ENCODE measurements at places on chromosomes 1 and 21.

- no peak for DNase-seq
These were observed 6.5 kb downstream of the KCNN3 start for GRCh38 chr1:154863315-154864174.

GRCh38 chr1:218357893-218358232 lies 12.7 kb downstream of the TGFB2 start:
- DNase-seq = no peak

GRCh38 chr1:55144886-55145285 lies 70.3 kb downstream of the USP24 start:
- no peak for DNase-seq

DNA sequence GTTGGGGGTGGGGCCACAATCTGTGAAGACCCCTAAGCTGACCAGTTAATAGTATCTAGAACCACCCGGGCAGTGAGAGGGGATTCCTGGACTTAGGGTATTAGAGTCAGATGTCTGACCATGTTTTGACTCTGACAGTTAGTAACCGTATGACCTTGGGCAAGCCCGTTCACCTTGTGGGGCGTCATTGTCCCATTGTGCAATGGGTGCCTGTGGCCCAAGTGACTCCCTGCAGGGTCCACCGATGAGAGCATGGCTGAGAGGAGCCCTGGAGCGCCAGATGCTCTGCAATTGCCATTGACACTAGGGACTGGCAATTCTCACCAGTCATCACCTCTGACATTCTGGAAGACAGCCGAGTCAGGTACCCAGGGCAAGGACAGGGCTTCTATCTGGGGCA lies 225.9 kb upstream of the CSF3R start:
- DNase-seq = no peak

DNA sequence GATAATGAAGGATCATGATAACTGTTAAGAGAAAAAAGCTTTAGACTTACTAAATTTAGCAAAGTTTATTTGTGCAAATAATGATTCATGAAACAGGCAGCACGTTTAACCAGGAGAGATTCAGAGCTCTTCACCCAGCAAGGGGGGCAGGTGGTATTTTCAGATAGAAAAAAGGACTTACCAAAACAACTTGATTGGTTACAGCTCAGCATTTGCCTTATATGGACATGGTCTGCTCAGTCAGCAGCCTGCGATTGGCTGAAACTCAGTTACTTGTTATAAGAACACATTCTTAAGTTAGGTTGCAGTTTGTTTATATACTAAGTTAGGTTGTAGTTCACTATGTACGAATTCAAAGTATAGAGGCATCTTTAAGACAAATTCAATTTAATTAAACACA lies 165.6 kb downstream of the DUSP10 start:
- DNase-seq = no peak

DNA sequence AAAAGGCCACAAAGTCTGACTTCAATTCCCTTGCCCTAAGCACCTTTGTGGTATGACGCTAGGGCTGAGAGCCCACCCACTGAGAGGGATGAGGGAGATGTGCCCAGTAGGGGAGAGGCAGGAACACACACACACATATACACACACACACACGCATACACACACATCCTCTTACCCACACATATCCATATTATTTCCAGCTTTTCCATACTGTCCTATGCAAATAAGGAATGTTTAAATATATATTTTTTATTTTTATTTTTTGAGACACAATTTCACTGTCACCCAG lies 3.0 kb downstream of the RAB25 start:
- no peak for DNase-seq

- no peak for DNase-seq
These were observed 4.6 kb upstream of the SRSF4 start for GRCh38 chr1:29186252-29186651.

DNA sequence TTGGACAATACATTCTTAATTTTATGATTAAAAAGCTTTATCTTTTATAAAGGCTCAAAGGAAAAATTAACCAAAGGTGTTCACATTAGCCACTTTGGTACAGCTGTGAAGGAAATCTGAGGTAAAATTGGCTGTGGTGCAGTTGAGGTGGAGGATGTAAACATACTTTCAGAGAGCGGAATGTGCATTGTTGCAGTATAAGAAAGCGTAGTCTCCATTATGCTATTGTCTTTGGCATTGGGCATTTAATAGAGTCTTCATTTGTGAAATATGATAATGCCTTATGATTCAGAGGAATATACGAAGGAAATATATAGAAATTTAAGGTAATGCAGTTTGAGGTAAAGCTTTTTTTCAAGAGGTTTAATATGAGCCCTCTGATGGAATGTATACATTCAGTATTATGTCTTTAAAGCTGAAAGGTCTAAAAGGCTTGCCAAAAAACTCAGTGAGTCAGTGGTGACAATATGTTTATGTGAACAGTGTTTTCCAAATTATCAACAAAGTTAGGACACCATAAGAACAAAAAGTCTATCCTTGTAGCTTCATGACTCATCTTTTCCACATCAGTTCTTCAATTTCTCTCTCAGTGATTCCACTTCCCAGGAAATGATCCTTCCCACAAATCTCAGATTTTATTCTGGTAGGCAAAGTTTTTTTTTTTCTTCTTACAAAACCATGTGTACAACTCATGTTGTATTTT lies 26.9 kb upstream of the DDR2 start:
- DNase-seq = no peak

GRCh38 chr1:16338961-16339360 lies 13.3 kb downstream of the FBXO42 start:
- DNase-seq = no peak

DNA sequence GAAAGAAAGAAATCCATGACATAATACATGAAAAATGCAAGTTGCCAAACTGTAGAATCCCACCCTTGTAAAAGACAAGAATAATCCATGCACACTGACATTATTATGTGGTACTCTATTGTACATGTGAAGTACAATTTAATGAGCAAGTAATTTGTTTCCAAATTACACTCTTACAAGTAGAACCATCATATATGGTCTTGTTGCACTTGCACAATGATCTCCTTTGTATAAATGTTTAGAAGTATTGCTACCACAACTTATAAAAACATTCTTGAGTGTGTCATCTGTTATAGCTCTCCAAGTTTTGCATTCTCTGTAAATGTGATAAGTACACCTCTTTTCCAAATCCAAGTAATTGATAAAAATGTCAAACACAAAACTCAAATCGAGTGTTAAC lies 29.1 kb upstream of the ZNF281 start:
- DNase-seq = no peak

- DNase-seq = no peak
These were observed 58.0 kb downstream of the KIAA0319L start for GRCh38 chr1:35499231-35499630.

GRCh38 chr1:159791031-159791430 lies 10.3 kb downstream of the DUSP23 start:
- no peak for DNase-seq

DNA sequence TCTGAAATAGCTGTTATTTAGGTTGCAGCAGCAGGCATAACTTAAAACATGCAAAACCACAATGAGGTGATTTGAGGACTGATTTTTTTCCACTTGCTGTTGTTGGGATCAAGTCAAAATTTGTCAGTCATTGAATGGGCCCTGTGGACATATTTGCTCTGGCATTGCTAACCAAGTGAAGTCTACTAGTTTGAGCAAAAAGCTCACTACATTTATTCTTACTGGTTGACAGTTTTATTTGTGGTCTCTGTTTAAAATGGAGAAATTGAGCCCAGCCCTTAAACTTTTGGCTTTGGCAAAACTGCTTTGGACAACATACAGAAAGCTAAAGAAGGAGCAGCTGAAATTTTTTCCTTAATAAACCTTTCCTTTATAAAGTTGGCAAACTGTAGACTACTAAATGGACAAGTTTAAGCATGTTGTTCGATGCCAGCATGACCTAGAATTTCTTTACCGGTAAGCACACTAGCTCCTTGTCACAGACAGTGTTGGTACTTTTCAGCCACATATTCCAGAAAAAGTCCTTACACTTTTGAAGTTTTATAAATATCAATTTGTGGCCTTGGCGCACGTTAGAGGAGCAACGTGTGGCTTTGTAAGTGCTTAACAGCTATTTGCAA lies 234.6 kb downstream of the USP25 start:
- no peak for DNase-seq

GRCh38 chr1:114651893-114652292 lies 18.0 kb downstream of the DENND2C start:
- no peak for DNase-seq

- DNase-seq = no peak
These were observed 78.0 kb downstream of the HIVEP3 start for GRCh38 chr1:41840592-41841246.

DNA sequence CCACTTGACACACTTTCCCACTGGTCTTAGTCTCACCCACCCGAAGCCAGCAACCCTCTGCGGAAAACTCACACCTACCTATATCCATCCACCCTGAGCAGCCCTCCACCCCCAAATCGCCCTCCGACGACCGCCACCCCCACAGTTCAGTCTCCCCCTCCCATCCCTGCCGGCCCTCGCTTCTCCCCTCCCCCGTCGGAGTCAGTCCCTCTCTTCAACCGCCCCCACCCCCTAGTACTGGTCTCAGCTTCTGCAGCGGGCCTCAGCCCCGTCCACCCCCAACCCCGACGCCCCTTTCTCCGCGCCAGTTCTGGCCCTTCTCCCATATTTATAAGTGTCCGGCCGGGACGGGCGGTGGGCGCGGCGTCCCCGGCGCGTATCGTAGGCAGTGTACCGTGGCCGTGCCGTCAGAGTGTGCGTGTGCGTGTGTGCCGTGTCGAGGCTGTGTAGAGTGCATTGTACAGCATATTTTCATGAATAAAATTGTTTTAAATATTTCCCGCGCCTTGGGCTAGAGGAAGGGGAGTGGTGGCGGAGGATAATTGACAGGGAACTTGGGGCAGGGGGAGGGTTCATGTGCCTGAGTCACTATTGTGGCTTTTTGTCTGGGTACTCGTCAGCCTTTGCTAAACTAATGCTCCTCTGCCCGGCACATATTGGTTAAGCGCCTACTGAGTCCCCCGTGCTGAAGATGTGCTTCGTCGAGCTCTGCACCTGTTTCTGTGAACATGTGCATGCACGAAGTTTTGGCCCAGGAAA lies 22.0 kb downstream of the FOXO6 start:
- DNase-seq = no peak

DNA sequence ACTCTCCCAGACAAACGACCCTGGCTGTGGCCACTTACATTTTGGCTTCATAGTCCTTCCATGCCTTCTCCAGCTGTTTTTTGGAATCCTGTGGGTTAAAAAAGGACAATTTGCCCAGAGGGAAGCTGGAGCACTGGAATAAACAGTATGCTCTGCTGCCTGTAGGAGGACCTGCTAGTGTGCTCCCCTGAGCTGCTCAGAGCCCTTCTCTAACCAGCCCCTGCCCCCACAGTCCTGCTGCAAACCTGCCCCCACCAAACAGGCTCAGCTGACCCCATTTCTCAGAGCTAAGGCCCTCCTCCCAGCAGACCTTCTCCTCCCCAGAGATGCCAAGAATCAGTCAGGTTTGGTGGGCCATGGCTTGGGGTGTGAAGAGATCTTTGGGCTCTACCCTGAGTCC lies 26.9 kb upstream of the TCEA3 start:
- no peak for DNase-seq

DNA sequence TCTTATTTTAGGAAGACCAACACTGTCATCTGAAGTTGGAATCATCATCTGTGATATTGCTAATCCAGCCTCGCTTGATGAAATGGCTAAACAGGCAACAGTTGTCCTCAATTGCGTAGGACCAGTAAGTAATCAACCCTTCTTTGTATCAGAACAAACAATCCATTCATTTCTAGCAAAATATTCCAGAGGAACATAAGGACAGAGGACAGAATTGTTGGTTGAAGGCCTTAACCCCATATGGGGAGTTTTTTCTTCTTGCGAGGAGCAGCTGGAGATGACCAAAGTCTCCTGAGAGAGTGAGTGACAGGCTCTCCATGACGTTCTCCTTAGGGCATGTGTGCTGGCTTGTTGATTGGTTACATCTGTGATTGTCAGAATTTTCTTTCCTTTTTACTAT lies 2.7 kb downstream of the SCCPDH start:
- no peak for DNase-seq

GRCh38 chr1:6281511-6282402 lies 20.9 kb upstream of the GPR153 start:
- no peak for DNase-seq

DNA sequence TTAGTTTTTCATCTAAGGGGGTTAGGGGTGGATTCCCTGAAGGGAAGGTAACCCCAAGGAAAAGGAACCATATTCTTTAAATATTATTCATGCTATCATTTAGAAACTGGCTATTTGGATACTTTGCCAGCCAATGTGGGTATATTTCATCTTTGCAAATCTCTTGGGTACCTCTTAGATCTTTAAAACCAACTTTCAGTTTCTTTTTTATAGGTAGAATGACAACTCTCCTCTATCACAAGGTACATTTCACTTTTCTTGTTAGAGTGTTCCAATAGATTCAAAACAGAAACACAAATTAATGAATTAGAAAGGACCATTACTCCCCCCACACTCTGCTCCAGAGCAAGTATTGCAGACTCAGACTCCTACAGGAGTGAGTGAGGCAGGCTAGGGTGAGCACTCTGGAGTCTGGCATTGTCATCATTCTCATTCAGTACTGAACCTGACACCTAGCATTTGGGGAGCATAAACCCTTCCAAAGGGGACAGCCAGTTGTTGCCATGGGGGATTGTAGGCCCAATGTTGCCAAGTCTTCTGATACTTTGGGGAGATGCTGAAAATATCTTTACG lies 43.0 kb downstream of the MACO1 start:
- DNase-seq = no peak

DNA sequence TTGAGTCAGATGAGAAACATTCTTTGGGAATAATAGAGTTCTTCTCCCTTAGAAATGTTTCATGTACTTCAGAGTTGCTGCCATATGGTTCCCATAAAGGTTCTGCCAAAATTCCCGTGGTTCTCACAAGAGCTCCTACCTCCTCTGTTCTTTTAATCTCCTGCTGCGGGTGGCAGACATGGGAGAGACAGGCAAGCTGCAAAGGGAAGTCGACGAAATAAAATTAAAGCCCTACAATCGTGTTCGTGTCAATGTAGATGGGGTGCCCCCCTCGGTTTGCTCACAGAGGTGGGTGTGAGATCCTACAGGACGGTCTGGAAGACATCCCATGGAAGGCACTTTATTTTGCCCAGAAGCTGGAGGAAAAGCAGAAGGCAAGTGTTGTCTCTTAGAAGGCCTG lies 276.0 kb downstream of the RWDD3 start:
- no peak for DNase-seq

DNA sequence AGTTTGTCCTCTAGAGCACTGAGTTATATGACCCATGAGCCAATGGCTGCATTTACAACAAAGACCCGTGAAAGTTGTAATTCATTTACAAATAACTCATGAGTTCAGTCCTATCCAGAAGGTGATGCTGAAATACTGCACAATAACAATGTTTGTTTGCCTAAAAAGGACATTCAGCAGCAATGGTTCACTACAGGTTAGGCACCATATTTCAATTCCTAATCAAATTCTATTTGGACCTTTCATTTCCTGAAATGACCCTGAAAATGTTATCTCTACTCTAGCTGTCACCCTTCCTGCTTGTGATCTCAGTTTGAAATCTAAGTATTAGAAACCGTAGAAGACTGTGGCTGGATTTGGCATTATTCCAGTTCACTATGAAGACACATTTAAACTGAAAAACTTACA lies 191.2 kb upstream of the SAMSN1 start:
- DNase-seq = no peak
